Hematopoietic multipotent progenitor cell treated with erythropoietin and hydrocortisone succinate and interleukin-3 and kit ligand, for 4 days (in vitro differentiated cells): ENCODE measurements at places on chromosomes 12 and 14.

- DNase-seq, result no peak
Observed at GRCh38 chr14:103016594-103016993, 40.8 kb downstream of the CDC42BPB start.

- no peak for DNase-seq
Observed at GRCh38 chr14:51059032-51059431, 35.9 kb downstream of the TRIM9 start.

GRCh38 chr12:120584343-120585149 is 3.3 kb upstream of the POP5 start:
- peak; percentile 79 for DNase-seq

DNA sequence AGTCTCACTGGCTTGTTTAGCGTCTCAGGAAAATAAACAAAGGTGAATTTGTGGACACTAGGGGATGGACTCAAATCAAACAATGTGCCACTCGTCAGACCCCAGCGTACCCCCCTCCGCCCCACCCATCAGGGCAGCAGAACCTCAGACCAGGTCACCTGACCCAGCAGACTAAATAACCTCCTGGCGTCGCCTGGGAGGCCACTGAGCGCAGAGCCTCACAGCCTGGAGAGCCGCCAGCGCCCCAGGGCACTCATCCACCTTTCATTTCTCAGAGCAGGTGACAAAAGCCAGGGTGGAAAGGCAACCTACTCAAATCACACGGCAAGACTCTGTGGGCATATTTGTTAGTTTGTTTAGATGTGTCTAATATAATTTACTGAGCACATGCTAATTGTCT is 100.9 kb downstream of the DICER1 start:
- no peak for DNase-seq

DNA sequence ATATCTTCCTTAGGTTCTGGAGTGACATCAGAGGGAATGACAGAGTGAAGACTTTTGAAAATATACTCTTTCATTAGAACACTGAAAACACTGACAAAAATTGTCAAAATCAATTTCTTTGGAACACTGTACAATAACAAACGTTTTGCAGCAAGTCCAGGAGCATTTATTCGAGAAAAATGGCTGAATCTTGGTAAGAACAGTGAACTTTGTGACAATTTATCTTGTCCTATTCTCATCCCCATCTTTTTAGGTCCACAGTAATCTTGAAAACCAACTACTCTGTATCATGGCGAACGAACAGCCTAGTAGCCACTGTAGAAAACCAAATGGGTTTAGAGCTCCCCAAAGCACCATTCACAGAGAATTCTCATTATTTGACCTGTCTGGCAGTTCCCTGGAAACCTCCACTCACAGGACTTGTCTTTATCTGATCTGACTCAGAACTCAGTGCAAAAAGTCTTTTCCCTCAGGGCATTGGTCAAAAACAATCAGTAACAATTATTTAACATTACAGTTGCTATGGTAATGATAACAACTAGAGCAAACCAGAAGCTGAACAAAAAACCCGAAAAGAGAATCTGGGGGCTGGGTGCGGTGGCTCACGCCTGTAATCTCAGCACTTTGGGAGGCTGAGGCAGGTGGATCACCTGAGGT is 20.3 kb upstream of the PPP2R5E start:
- DNase-seq, result peak; percentile 15

- DNase-seq, result no peak
Observed at GRCh38 chr14:55805250-55805649, 225.2 kb downstream of the KTN1 start.

GRCh38 chr14:75514673-75515628 is 7.3 kb upstream of the BATF start:
- DNase-seq, result peak; percentile 83

DNA sequence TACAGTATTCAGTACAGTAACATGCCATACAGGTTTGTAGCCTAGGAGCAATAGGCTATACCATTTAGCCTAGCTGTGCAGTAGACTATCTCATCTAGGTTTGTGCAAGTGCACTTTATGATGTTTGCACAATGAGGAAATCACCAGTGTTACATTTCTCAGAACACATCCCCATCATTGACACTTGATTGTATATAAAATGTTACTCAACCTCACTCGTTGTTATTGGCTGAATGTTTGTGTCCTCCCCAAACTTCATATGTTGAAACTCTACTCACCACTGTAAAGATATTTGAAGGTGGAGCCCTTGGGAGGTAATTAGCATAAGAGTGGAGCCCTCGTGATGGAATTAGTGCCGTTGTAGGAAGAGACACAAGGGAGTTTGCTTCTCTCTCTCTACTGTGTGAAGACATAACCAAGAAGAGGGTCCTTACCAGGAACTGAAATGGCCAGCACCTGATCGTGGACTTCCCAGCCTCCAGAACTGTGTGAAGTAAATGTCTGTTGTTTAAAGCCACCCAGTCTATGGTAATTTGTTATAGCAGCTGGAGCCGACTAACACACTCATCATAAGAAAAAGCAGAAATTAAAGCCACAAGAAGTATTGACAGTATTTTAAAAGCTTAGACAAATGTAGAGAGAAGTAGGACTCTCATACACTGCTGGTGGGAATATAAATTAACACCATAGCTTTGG is 3.2 kb upstream of the MED13L start:
- DNase-seq, result peak; percentile 78

DNA sequence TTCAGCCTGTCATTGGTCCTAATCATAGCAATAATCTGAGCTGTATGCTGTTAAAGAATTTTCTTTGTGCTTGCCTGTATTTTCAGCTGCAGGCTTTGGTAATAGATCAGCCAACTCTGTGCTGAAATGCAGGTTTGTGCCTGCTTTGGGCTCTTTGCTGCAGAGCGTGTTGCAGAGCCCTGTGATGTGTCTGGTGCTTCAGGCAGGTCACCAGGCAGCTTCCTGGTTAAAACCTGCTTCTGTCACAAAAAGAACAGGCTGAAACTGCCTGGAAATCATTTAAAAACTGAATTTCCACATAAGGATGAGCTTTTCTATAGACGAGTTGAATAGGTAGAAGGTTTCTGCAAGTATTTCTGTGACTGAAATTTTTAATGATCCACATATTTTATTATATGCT is 3.1 kb downstream of the DIP2B start:
- no peak for DNase-seq

GRCh38 chr14:94921882-94922585 is 152.1 kb upstream of the GSC start:
- no peak for DNase-seq

GRCh38 chr14:68539241-68539737 is 253.6 kb downstream of the ZFP36L1 start:
- no peak for DNase-seq

- DNase-seq, result no peak
Observed at GRCh38 chr12:54538136-54538700, 11.2 kb upstream of the PDE1B start.

DNA sequence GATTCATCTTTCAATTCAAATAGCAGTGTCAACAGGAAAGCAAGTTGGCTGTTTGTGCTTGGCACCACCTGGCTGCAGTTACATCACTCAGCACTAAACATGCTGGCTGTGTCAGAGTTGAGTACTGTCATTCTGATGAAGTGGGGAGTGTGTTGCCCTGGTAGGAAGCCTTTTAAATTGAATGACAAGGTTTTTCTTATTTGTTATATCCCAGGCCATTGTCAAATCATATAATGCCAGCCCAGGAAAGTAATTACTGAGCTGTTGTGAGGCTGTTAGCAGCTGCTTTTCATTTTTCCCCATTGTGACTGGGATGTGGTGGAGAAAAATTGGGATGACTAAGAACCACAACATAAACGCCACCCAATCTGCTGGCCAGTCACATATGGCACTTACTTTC is 106.5 kb upstream of the PRKD1 start:
- no peak for DNase-seq

DNA sequence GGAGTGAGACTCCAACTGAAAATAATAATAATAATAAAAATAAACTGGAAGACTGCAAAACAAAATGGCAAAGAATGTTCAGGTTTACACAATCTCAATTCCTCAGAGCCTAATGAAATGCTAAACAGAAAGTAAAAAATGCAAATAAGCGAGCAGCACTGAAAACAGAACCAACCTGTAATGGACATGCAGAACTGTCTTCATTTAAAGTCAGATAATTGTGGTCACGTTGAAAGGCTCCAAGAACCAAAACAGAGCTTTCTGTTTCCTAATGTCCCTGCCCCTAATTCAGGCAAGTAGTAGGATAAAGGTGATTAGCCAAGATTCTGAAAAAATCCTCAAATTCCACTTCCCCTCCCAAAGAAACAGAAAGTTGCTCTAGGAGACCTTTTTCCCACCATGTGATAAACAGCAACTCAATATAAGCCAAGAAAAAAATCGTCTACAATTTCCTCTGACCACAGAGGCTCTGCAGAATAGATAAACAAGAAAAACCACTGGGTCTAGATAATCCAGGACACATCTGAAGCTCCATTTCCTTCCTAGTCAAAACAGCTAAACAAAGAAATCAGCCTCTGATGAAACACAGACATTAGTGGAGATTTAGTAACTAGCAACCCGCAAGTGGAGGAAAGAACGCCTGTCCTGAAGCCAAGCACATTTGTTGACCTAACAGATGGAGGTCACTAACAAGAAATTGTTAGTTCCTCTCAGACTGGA is 3.0 kb downstream of the MIS18BP1 start:
- peak; percentile 95 for DNase-seq

DNA sequence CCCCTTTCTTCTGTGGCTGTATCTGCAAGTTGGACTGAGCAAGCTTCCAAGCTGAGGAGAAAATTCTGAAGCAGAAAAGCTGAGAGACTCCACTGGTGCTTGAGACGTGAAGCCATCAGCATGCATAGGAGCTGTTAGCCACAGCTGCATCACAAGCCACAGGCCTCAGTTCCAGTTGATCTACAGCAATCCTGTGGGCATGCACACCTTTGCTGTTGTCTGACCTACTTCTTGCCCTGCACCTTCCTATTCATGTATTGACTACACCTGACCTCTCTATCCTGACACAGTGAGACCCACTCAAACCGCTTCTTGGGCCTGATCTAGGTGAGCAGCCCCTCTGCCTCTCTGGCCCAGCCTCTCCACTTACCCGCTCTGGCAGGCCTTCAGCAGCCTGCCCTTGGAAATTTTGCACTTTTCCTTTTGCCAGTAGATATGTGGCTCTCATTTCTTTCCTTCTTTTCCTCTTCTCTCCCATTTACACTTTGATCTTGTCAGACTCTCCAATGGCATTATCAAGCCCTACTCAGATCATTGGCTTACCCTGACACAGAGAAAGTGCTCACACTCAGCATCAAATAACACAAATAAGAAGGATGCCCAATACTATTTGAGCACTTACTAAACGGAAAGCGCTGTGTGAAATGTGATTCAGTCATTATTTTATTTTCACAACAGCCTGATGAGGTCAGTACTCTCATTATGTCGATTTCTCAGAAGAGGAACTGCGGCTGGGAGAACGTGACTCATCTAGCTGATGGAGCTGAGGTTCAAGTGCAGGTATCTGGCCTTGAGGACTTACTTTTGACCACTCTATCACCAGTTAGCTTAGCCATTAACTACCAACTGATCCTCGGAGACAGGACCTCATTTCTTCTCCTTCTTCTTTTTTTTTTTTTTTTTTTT is 21.9 kb upstream of the PTGR2 start:
- DNase-seq, result peak; percentile 78

- DNase-seq, result no peak
Observed at GRCh38 chr14:103915616-103916015, 12.6 kb upstream of the TDRD9 start.

DNA sequence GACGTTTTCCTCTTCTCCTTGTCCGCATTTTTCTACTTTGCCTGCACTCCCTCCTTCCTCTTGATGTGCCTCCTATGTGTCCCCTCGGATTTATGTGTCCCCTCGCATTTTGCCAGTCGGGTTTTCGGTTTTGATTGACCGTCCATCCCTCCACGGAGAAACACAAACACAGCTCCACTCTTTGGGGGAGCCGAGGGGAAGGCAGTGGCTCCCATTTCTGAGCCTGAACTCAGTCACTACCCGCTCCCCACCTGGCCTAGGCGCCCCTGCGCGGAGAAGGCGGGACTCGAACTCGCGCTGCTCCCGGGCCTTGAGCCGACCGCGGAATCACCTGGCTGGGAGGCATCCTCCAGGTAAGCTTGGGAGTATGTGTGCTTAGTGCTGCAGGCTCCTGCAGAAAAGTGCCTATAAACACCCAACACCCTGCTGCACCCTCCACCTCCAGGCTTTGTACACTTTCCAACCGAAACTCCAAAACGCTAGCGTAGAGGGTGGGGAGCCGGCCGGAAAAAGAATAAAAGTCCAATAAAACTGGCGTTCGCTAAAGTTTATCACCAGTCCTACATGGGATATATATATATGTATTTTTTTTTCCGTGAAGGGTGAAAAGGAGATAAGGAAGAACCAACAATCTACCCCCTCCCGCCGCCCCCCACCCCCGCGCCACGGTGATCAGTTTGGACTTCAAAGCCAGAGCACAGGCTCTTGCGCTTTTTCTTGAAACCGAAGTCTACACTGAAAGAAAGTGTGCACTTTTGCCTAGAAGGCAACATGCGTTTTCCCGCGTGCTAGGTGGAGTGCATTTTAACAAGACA is 3.3 kb upstream of the CCND2 start:
- peak; percentile 40 for DNase-seq

DNA sequence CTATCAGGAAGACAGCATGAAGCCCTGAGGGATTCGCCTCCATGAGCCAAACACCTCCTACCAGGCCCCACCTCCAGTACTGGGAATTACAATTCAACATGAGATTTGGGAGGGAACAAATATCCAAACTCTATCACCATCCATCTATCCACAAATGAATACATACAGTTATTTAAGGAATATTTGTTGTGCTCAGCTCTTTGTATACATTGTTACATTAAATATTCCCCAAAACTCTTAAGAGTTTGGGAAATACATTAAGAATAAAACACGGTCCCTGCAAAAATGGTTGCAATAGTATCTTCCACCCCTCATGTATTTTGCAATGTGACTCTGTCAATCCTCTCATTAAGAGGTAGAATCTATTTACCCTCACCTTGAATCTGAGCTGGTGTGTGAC is 109.8 kb upstream of the PLXNC1 start:
- DNase-seq, result no peak

DNA sequence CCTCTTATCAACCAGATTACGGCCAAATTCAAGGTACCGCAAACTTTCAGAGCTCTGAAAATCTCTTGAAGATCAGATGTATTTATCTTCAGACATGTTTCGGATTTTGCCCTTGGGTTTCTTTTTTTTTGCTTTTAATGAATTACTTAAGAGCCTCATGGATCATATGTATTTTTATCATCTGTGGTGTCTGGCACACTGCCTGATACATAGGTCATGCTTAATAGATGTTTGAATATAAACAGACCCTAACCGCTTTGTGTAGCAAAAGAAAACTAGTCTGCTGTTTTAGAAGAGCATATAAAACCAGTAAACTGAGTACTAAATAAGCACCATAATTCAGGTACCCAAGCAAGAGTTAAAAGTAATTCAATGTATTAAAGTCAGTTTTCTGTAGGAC is 20.1 kb upstream of the TBK1 start:
- DNase-seq, result no peak

DNA sequence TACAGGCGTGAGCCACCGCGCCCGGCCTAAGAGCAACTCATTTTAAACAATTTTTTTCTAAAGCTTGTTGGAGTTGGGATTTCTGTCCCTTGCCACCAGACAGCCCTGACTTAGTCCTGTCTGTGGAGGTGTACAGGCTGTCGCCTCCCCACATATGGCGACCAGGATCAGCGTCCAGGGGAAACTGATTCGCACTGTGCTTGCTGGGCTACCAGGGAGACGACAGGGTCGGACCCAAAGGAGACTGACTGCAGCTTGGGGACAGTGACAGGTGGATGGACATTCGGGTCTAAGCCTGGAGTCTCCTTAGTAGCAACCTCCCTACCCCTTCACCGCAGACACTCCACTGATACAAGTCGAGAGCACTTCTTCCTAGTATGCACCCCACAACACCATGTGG is 40.3 kb downstream of the TRAFD1 start:
- no peak for DNase-seq
